ENCODE measurements at places on chromosomes 12 and 14.

DNA sequence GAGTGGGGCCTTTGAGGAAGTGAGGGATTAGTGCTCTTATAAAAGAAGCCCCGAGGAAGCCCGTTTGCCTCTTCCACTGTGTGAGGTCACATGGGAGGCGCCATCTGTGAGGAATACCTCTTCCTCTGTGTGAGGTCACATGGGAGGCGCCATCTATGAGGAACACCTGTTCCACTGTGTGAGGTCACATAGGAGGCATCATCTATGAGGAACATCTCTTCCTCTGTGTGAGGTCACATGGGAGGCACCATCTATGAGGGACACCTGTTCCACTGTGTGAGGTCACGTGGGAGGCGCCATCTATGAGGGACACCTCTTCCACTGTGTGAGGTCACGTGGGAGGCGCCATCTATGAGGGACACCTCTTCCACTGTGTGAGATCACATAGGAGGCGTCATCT is 69.7 kb downstream of the SLC24A4 start:
- DNase-seq = no peak

DNA sequence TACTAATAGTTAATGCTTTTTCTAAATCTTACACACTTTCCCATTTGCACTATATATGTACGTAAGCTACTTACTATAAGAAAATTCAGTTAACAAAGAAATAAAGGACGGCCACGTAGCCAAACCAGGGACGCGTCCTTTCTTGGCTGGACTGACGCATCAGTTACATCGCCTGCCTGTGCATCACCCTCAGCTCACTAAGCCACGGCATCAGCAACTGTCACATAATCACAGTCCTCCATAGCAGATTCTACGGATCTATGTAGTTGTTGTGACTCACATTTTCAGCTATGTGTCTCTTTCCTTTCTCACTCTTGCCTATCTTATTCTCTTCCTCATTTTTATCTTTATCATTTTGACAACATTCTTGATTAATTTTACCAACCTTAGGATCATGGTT is 38.1 kb upstream of the C12orf50 start:
- no peak for DNase-seq

DNA sequence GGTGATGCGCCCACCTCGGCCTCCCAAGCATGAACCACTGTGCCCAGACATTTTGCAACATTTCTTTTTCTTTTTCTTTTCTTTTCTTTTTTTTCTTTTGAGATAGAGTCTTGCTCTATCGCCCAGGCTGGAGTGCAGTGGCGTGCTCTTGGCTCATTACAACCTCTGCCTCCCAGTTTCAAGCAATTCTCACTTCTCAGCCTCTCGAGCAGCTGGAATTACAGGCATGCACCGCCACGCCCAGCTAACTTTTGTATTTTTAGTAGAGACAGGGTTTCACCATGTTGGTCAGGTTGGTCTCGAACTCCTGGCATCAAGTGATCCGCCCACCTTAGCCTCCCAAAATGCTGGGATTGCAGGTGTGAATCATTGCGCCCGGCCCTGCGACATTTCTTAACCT is 7.6 kb upstream of the CDC42BPB start:
- DNase-seq = peak; percentile 38

DNA sequence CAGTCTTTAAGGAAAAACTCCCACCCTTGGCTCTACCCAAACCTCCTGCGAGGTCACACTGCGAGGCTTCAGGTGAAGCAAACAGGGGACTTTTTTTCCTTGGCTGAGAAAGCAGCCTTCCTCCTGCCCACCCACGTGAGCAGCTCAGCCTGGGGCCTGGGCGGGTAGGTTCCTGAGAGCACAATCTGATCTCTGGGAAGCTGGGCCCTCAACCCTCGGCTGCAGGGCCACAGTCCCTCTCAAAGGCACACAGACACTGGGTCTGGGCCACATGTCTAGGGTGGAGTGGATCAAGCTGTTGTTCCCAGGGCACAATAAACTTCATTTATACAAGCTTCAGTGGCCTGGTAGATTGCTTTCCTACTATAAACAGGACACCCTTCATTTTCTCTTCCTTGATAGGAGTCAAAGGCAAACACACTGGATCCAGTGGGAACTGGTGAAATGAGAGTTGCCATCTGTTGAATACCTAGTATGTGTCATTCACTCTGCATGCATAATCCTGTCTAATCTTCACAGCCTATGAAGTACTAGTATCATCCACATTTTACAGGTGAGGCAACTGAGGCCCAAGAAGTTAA is 41.3 kb upstream of the PNMA1 start:
- DNase-seq = peak; percentile 38

DNA sequence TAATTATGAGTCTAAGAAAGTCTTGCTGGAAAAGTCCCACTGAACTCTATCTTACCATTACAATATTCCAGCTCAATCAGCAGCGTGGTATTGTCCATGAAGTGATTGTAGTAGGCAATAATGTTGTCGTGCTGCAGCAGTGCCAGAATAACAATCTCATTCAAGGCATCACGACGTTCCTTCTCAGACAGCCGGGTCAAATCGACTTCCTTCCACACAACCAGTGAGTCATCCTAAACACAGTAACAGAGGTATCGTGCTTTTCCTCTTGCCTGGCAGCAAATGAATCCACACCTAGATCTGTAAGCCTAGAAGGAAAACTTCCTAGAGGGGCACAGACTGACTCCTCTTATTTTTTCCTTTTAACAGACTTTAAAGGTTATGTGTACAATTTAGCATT is 2.9 kb downstream of the NEK9 start:
- peak; percentile 89 for DNase-seq

DNA sequence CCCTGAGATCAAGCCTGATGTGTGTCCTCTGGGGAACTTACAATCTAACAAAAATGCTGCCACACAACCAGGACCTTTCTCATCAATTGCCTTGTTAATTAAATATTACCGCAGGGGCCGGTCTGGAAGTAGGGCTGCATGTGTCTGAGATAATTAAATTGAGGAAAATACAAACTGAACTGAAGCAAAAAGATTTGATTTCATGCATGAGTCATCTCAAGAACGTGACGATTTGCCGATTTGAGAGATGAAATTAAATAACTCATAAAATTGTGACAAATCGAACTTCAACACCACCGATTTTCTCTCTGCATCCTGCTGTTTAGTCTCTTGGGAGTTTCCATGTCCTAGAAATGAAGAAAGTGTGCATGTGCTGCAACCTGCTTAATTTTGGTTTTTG is 94.6 kb upstream of the DAAM1 start:
- DNase-seq = no peak

DNA sequence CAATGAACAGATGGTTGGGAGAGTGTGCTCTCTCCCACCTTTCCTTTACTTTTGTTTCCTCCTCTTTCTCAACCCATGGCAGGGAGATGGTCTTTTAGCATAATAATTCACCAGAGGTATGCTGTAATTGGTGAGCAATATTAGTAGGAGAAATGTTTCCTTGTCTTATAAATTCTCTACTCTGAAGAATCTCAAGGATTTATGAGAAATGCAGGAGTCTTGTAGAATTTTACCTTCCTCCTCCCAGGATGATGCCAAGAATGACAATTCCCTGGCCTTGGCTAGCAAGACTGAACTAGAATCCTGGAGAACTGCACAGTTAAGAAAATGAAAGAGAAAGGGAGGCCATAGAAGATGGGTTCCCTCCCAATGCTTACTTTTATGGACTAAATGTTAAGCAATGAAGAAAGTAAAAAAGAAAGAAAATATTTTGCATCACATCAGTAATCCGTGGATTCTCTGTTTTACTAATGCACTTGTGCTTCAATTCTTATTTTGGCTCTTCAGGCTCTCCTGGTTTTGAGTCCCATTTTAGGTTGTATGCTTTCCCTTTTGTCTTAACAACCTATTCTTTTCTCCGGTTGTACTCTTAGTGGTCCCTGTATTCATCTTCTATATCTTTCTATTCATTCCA is 192.9 kb upstream of the GARIN6 start:
- DNase-seq = peak; percentile 71

DNA sequence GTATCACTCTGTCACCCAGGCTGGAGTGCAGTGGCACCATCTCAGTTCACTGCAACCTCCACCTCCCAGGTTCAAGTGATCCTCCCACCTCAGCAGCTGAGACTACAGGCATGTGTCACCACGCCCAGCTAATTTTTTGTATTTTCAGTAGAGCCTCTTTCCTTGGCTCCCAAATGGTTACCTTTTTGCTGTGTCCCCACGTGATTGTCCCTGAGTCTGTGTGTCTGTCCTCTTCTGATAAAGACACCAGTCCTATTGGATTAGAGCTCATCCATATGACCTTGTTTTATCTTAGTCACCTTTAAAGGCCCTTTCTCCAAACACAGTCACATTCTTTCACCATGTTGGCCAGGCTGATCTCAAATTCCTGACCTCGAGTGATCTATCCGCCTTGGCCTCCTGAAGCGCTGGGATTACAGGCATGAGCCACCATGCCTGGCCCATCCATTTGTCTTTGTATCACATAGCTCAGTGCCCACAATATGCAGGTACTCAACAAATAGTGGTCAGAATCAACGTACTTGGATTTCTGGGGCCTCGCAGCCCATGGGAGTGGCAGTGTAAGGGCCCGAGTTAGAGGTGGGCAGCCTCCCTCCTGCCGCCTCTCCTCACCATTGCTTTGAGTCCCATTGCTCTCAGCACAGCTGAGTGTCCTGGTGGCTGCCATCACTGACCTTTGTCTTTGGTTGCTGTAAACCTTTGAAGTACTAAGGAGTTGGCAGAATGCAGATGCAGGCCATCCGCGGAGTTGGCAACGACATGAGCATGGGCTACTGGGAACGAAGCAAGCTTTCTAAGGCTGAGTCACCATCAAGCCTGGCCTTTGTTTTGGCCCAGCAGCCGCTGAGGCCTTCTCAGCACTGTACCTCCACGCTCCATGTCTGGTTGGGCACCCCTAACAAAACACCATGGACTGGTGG is 9.3 kb downstream of the TPCN1 start:
- DNase-seq = peak; percentile 41

DNA sequence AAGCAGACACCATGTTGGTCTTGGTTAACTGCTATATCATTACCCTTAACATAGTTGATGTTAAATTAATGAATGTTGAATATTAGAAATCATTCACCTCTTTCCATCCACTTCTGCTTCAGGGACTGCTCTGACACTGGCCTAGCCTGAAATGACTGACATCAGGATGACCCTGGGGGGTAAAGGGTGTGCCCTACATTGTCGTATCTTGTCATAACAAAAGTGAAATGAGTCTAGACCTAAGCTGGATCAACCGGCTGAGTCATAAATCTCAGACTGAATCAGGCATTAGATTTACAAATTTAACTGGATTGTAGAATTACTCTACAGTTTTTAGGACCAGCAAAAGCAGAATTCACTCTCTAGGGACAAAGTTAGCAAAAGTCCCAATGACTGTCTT is 35.3 kb downstream of the KICS2 start:
- peak; percentile 27 for DNase-seq

DNA sequence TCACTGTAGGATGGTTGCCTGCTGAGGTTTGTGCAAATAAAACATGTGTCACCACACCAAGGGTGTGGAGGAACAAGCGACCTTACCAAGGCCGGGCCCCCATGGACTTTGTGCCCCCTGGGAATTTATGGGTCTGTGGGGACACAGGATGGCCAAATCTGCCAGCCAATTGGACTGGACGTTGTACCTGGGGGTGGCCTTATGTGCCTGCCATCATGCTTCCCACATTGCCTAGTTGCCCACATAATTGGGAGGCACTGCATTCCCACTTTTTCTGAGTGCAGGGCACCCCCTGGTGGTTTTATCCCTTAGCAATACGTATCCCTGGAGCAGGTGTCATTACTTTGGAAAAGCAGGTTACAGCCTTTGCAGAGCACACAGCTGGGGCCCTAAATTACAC is 92.6 kb upstream of the TMPO start:
- peak; percentile 22 for DNase-seq

DNA sequence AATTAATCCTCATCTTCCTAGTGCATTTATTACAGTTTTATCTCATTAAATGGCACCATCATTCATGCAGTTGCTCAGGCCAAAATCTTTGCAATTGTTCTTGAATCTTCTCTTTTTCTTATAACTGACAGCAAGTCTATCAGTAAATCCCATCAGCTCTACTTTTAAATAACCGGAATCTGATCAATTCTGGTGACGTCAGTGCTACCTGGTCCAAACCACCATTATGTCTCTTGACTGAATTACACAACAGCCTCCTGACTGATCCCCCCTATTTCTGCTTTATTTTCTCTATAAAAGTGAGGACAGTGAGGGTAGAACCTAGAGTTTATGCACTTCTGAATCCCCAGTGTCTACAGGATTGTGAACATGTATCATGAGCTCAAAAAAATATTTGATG is 787.4 kb downstream of the AACS start:
- DNase-seq = no peak

GRCh38 chr14:101770183-101770582 is 8.7 kb downstream of the PPP2R5C start:
- no peak for DNase-seq

DNA sequence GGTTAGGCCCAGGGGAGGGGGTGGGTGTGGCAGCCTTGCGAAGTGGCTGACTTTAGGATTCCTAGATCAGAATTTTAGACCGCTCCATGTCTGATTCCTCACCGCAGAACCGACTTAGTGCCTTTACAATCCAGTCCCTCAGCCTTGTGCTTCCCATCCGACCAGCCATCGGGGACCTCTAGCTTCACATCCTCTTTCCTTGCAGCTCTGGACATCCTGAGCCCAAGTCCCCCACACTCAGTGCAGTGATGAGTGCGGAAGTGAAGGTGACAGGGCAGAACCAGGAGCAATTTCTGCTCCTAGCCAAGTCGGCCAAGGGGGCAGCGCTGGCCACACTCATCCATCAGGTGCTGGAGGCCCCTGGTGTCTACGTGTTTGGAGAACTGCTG is 557 bp downstream of the COPS7A start:
- peak; percentile 16 for DNase-seq
